ENCODE measurements at places on chromosomes 13 and 19.

DNA sequence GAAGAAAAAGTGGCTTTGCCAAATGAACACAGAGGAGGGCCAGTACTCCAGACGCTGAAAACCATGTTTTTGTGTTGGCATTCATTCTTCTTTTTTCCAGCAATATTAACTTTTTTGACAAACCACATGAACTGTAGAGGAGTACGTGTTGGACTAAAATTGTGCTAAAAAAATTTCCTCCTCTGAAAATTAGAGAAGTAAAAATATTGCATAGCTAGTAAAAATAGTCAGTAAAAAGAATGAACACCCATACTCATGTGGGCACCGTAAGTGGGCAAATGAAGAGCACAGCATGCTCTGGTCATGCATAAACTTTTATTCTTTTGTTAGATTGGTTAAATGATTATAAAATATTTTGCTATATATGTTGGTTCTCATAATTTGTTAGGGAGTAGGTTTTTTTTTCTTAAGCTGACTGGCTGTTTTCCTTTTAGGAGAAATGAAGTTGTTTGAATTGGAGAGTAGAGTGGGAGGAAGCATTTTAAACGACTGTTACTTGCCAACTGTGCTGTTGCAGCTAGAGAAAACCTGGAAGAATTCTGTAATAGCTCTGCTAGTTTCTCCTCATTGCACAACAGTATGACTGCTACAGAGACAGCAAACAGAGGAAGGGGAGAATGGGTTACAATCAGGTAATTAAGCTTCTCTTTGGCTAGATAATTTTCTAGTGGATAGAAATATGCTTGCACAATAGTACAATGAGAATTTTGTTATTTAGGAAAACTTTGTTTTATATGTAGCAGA is 222.4 kb downstream of the KCTD12 start:
- peak; percentile 45 for DNase-seq

DNA sequence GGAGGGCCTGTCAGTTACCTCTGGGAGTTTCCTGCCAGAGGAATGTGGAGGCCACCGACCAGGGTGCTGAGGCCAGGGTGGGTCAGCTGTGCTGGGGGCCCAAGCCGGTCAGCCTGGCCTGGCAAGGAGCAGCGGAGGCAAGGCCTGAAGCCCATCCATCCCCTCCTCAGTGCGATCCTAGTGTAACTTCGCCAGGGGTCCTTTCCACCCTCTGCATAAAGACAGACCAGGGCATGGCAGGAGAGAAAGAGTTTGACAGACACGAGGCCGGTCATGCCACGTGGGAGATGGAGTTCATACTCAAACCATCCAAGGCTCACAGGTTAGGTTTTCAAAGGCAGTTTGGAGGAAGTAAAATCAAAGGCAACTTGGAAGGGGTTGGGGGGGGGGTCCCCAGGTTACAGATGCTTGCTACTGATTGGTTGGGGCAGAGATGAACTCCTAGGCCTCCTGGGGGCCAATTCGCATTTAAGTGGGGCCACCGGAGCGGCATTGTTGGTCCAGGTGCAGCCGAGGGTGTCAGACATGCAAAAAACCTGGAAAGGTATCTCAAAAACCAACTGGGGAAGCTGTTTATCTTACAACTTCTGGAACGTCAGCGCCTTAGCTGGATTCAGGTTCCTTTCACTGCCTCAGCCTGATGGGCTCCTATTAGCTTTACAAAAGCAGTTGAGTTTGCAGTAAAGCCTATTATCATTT is 36.8 kb upstream of the DPRX start:
- no peak for DNase-seq

DNA sequence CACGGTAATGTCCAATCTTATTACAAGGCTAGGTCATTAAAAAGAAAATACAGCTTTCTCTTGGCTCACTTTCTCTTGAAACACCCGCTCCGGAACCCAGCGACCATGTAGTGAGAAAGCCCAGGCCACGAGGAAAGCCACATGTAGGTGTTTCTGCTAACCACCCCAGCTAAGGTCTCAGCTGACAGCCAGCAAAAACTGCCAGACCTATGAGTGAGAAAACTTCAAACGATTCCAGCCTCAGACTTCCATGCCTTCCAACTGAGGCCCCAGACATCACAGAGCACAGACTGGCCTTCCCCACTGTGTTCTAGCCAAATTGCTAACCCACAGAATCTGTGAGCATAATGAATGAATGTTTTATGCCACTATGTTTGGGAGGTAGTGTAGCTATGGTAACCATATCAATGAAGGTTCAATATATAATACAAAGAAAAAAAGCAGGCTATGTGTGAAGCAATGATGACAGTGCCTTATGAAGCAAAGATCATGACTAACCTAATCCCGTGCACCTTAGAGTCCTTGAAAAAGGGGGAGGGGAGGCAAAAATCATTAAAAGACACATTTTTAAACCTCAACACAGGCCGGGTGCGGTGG is 11.9 kb upstream of the TPTE2 start:
- no peak for DNase-seq

GRCh38 chr13:76790980-76791819 is 95.0 kb downstream of the KCTD12 start:
- DNase-seq, result no peak

- no peak for DNase-seq
These were observed 17.6 kb downstream of the VSTM2B start for GRCh38 chr19:29543381-29543780.

DNA sequence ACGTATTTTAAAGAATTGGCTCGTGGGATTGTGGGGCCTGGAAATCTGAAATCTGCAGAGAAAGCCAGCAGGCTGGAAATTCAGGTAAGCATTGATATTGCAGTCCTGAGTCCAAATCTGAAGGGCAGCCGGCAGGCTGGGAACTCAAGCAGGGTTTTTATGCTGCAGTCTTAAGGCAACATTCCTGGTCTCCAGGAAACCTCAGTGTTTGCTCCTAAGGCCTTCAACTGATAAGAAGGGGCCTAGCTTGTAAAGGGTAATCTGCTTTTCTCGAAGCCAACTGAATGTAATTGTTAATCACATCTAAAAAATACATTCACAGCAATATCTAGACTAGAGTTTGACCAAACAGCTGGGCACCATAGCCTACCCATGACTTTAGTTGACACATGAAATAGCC is 154.4 kb downstream of the EFNB2 start:
- DNase-seq, result no peak

DNA sequence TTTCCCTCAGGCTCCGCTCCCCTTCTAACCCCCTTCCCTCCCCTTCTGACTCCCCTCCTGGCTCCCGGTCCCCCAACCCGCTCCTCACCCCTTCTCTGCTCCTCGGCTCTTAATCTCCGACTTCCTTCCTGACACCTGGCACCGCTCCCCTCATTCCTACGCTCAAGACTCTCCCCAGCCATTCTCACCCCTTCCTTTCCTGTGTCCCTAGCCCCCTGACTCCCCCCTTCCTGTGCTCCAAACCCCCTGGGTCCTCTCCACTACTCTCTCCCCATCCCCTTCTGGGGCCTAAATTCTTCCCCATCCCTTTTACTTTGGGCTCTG is 658 bp downstream of the CLPP start:
- DNase-seq, result peak; percentile 16

- no peak for DNase-seq
These were observed 9.8 kb downstream of the FUT6 start for GRCh38 chr19:5829567-5830310.

- peak; percentile 75 for DNase-seq
These were observed 51.5 kb downstream of the SKA3 start for GRCh38 chr13:21124852-21125251.

- peak; percentile 33 for DNase-seq
These were observed 833 bp downstream of the GAMT start for GRCh38 chr19:1400281-1401137.

DNA sequence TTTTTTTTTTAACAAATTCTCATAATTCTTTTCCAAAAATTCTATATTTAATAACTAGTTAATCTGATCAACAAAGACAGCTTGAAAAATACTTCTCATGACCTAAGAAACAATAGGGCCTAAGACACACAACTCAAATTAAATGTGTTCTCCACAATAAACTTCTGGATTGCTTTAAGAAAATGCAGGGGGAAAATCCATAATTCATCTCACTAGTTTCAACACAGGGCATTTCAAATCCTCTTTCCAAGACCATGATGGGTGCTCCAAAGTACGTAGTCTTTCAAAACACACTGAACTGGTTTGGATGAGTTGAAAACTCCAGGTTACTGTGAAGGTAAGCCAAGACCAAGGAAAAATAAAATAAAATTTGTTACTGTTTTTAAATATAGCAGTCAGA is 62.6 kb downstream of the DCLK1 start:
- DNase-seq, result no peak

DNA sequence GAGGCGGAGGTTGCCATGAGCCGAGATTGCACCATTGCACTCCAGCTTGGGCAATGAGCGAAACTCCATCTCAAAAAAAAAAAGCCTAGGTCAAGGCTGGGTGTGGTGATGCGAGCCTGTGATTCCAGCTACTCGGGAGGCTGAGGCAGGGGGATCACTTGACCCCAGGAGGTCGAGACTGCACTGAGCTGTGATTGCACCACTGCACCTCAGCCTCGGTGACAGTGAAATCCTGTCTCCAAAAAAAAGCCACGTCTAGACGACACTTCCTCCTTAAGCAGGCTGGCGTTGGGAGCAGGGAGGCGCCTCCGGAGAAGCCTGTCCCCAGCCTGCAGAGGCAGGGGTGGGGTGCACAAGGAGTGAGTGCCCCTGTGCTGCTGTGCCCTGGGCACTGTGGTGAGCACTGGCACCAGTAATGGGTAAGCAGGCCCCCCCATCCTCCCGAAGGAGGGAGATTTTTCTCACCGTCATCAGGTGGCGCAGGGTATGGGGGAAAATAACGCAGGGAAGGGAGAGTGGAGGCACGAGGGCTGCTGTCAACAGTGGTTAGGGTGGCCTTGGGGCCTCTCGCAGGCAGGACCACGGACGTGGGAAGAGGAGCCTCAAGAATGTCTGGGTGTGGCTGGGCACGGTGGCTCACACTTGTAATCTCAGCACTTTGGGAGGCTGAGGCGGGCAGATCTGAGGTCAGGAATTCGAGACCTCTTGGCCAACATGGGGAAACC is 706 bp downstream of the P2RY11 start:
- DNase-seq, result no peak

DNA sequence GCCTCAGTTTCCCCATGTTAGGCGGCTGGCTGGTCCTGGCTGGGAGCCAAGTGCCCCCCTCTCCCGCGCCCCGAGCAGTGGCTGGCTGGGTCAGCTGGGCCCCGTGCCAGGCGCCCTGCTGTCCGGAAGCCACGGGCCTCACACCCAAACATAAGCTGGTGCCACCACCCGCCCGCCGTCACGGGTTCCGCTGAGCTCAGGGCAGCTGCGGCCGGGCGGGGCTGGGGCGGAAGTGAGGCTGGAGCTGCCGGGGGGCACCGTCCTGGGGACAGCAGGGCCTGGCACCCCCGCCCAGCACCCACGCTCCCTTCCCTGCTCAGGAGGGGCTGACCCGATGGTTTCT is 19.3 kb downstream of the HCN2 start:
- DNase-seq, result no peak

GRCh38 chr13:37613236-37613635 is 14.7 kb upstream of the POSTN start:
- no peak for DNase-seq

- DNase-seq, result no peak
These were observed 4.6 kb upstream of the ZNF414 start for GRCh38 chr19:8518536-8518935.

DNA sequence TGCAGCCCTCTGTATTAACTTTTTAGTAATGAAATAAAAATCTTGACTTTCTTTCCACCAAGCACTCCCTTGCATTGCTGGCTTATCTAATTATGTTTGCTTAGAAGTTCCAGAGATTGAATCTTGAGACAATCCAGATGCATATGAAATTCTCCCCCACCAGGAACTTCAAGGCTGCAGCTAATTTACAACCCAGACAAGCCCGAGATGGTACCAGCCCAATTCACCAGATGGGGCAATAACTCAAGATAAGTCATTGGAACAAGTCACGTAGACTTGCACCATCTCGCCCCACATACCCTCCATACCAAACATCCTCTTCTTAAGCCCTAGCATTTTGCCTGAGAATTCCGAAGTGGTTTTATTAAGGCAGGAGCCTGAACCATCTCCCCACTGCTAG is 29.0 kb downstream of the UTP14C start:
- DNase-seq, result peak; percentile 17

GRCh38 chr13:75226733-75227435 is 255.1 kb downstream of the TBC1D4 start:
- peak; percentile 94 for DNase-seq

- no peak for DNase-seq
These were observed at the start of gene NLRP12 for GRCh38 chr19:53824134-53824611. NLRP12 (minus strand) TSS chr19:53824314; CDS start chr19:53824174, 140 bp downstream.

GRCh38 chr13:21450936-21451335 is 8.2 kb downstream of the ZDHHC20 start:
- no peak for DNase-seq

DNA sequence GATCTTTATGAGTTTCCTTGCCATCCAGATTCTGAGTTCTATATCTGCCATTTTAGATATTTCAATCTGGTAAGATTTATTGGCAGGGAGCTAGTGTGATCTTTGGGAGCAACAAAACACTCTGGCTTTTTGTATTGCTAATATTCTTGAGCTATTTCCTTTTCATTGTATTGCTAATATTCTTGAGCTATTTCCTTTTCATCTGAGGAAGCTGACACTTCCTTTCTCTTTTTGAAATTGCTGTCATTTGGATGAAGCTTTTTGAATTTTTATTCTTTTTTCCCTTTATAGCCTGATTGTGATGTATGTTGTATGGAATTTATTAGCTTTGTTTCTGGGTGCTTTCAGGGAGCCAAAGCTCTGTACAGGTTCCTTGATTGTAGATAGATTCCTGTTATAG is 873.5 kb upstream of the ATXN8OS start:
- no peak for DNase-seq

GRCh38 chr13:43246382-43246781 is 223.0 kb downstream of the DNAJC15 start:
- DNase-seq, result no peak

GRCh38 chr13:62687732-62688131 is 1272.1 kb upstream of the PCDH20 start:
- no peak for DNase-seq

GRCh38 chr13:40259899-40260298 is 406.5 kb downstream of the FOXO1 start:
- DNase-seq, result no peak

DNA sequence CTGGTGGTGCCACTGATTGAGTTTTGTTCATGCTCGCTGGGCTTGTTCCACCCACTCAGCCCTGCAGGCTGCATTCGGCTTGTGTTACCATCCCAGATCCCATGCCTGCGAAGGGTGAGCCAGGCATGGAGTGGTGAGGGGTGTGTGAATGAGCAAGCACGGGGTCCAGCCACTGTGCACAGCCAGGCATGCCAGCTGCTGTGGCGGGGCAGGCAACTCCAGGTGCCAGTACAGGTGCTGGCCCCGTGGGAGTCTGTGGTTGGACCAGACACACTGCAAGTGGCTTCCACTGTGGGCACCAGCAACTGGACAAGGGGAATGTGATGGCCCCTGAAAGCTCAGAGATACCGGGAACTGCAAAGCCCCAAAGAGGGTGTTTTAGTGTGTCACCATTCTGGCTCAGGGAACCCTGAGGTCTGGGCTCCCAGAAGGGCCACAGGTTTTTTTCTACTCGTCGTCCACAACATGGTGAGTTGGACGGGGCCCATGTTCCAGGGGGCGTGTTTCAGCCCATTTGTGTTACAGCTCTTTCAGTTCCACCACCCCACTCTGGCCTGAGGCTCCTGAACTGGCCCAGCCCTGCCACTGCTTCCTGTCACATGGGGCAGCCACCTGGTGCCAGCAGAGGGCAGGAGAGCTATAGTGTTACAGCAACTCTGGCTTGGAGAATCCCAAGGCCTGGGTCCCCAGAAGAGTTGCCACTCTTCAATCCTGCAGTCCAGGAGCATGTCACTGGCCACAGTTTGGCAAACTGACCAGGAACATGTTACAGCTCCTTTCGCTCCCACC is 217.0 kb upstream of the OBI1 start:
- DNase-seq, result no peak

Measured in cardiac fibroblast (primary cell).